Activated CD8-positive, alpha-beta memory T cell treated with anti-CD3 and anti-CD28 coated beads, Interleukin-2, amount 50 U/mL, for 4 hours (primary cell): ENCODE measurements at places on chromosomes 1 and 21.
A peak's percentile ranks its signal among the peaks of the same experiment; 100 is the strongest.

GRCh38 chr1:20346433-20346832, 55.8 kb downstream of the VWA5B1 start:
- DNase-seq, result no peak

GRCh38 chr1:163973586-163973985, 585.4 kb upstream of the PBX1 start:
- DNase-seq, result no peak

DNA sequence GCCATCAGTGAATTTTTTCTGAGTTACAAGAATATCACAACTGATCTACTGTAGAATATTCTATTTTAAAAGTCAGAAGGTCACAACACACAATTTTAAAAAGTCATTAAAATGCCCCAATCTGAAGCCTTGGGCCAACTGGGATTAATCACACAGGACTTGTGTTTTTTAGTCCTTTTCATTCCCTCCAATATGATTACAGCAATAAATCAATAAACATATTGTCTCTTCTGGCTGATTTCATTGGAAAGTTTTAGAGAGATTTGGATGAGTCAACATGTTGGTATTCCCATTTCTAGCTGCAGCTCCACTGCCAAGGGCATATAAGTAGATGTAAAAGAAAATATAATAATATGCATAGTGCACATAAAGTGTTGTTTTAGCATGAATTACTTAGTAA, 85.8 kb downstream of the NIBAN1 start:
- DNase-seq, result no peak

DNA sequence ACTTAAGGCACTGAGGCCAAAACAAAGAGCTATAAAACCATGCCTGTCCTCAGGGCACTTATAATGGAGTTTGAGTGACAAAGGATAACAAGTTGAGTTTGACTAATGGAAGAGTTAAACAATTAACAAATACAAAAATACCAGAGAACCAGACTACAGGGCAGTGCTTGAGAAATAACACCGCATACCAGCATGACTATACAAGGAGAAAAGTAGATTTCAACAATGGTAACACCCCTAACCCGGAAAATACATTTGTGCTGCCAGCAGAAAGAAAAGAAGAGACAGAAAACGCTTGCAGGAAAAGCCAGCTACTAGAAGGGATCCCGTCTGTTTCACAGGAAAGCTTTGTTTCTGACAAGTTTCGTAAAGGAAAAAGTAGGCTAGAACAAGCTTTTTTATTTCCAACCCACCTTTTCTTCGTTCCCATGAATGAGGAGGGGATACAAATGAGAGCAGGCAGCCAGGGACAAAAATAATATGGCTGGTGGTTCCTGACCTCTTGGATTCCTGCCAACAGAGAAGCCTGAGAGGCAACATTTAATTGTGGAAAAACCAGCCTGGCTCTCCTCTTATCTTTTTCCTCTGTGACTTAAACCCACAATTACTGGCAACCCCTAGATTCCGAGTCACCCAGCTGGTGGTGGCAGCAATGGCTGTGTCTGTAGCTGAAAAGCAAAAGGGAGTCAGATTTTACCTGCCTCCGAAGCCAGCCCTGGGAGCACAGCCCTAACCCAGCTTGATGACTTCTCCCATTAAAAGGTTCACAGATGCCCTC, 56.5 kb downstream of the WLS start:
- no peak for DNase-seq

DNA sequence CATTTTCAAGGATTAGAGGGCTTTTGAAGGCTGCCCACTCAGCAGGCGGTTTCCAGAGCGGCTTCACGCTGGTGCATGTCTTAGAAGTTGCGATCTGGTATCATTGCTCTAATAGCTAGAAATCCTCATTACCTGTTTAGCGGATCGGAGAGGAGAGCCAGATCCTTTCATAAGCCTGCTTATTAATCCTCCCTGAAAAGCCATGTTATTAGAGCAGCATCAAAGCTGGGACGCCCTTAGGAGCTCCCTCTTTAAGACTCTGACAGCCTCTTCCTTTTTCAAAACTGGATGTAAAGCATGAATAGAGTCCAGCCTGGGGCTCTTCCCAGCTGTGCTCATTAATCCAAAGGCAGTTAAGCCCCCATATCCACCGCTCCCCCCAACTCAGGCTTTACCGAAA, 13.9 kb upstream of the CTSE start:
- no peak for DNase-seq

DNA sequence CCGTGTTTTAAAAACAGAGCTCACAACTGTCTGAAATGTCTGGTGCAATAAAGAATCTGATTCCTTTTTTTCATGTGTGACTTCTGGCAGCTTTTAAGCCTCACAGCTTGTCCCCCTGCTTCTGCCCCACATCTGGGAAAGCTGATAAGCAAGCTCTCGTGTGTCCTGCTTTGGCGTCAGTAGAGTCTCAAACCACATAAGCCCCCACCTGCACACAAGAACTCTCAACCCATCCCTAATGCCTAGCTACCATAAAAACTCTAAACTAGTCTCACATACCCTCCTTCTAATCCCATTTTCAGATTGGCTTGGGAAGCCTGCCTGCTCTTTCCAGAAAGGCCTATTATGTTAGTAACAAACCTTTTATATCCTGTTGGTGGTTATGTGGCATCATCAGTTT, 94.6 kb upstream of the DAB1 start:
- no peak for DNase-seq

GRCh38 chr1:180854001-180854400, 58.7 kb upstream of the KIAA1614 start:
- no peak for DNase-seq

DNA sequence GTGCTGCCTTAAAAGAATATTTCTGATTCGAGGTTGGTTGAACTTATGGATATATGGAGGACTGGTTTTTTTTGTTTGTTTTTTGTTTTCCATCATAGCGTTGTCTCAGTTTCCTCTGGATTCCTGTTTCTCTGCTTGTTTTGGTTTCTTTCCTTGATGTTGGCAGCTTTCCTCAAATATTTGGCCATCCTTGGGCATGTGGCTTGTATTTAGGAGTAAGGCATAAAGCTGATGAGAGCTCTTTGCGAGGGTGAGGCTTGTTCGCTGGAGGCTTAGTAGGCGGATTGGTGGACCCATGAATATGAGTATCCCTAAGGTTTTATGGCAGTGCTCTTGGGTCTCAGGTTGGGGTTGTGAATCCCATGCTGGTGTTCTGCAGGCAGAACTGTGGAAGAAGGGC, 22.9 kb downstream of the DYRK1A start:
- no peak for DNase-seq

- peak; percentile 59 for DNase-seq
Observed at GRCh38 chr1:6447818-6448748, 17.9 kb downstream of the TNFRSF25 start.
